ENCODE measurements at places on chromosomes 3 and 15.

DNA sequence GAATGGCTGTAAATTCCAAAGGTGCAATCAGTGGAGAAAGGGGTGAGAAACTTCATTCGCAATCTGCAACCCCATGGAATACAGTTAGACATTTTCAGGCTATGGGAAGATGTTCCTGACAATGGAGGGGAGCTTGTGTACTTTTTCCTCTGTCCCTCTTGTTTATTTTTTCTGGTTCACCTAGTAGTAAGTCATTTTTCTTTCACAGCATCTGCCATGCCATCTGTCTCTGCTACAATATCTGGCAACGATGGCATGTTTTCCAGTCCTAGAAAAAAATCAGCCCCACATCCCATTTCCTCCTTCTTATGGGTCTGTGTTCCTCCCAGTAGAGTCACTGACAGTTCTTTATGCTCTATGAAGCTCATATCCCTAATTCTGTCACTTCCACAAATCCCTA is 76.0 kb downstream of the SSR3 start:
- no peak for DNase-seq

GRCh38 chr15:72382146-72382545 is 6.3 kb upstream of the HEXA start:
- DNase-seq = no peak

GRCh38 chr3:153041181-153041580 is 120.8 kb upstream of the RAP2B start:
- DNase-seq = no peak

GRCh38 chr15:58495891-58496408 is 64.2 kb downstream of the LIPC start:
- no peak for DNase-seq

GRCh38 chr15:90780916-90781315 is 63.8 kb downstream of the BLM start:
- no peak for DNase-seq

GRCh38 chr15:80854104-80854503 is 74.9 kb downstream of the CEMIP start:
- no peak for DNase-seq

DNA sequence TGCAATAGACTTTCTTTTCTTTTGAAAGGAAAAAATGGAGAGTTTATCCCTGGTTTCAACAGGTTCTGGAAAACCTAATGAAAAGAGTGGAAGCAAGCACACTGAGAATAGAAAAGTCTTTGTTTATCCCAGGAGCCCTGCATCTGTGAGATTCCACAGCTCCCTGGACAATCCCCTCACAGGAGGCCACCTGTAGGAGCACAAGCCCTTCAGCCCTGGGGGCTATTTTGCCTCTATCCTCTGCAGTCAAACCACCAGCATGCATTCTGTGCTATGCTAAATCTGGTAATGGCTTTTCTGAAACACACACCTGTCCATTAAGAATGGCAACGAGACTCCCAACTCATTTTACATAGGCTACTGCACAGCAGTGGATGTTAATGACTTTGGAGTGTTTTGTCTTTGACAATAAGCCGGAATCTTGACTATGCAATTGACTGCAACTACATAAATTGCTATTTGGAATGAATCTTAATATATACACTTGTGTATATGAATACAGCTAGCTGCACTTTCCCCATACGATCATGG is 369.4 kb downstream of the NR2F2 start:
- no peak for DNase-seq

DNA sequence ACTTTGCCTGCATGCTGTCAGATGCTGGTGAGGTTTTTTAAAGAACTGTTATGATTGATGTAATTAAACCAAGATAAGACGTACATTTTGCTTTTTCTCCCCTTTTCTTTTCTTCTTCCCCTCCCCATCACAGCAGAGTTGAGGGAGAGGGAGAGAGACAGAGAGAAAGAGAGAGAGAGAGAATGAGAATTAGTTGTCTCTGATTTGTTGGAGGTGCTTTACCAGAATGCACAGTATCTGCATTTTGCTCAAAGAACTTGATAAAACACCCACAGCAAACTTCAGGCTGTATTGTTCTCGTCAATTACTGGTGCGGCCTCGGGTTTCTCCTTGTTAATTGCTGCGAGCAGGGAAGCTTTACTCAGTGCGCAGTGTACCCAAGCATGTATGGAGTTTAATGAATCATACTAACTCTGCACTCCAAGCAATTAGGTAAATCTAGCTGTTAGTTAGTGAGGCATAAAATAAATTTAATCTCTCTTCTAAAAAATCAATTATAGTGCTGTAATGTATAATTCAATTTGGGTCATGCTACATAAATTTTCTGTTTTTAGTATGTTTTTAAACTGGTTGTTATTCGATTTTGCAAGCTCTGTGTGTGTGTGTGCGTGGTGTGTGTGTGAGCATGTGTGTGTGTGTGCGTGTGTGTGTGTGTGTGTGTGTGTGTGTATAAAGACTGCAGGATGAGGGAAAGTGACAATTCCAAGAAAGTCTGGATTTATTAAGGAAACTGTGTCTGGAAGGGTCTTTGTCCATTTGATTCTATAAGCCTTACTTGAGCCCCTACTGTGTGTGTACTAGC is 273.4 kb downstream of the TLE3 start:
- no peak for DNase-seq

- no peak for DNase-seq
These were observed 240.0 kb downstream of the MBNL1 start for GRCh38 chr3:152508705-152509104.

DNA sequence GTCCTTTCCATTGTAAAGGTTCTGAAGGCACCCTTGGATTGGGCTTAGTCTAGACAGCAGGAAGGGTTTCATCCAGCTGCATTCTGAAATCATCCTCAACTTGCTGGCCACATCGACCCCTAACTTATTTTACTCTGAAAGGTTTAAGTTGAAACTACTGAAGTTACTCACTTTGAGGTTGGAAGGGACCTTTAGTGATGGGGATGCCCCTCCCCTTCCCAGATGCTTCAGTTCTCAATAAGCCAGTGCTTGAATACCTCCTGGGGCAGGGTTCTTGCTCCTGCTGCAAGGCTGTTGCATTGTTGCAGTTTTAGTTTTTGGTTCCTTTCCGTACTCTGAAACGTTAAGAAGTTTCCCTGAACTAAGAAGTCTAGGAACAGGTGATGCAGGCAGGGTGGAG is 26.4 kb downstream of the FGD5 start:
- no peak for DNase-seq

- DNase-seq = no peak
These were observed 268.0 kb downstream of the LPP start for GRCh38 chr3:188421836-188422540.

DNA sequence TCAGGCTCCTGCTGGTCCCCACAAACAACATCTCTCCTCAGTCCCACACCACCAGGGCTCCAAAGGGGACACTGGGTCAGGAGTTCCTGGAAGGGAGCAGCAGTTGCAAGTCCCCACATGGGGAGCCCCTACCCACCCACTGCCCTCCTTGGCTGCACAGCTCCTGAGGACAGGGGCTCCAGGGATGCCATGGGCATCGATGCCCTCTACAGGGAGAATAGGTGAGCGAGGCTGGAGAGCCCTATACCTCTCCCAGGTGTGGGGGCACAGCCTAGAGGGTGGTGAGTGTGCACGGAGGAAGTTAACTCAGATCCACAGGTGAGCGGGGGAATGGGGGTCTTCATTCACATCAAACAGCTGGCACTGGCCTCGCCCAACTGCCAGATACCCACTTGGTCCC is 141.2 kb upstream of the LINGO1 start:
- DNase-seq = no peak

DNA sequence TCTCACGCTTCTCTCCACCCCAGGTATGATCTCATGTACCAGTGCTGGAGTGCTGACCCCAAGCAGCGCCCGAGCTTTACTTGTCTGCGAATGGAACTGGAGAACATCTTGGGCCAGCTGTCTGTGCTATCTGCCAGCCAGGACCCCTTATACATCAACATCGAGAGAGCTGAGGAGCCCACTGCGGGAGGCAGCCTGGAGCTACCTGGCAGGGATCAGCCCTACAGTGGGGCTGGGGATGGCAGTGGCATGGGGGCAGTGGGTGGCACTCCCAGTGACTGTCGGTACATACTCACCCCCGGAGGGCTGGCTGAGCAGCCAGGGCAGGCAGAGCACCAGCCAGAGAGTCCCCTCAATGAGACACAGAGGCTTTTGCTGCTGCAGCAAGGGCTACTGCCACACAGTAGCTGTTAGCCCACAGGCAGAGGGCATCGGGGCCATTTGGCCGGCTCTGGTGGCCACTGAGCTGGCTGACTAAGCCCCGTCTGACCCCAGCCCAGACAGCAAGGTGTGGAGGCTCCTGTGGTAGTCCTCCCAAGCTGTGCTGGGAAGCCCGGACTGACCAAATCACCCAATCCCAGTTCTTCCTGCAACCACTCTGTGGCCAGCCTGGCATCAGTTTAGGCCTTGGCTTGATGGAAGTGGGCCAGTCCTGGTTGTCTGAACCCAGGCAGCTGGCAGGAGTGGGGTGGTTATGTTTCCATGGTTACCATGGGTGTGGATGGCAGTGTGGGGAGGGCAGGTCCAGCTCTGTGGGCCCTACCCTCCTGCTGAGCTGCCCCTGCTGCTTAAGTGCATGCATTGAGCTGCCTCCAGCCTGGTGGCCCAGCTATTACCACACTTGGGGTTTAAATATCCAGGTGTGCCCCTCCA is 19.1 kb downstream of the TYRO3 start:
- no peak for DNase-seq

GRCh38 chr3:2354702-2355101 is 256.0 kb downstream of the CNTN4 start:
- DNase-seq = no peak

- peak; percentile 42 for DNase-seq
These were observed 33.9 kb downstream of the MYO5C start for GRCh38 chr15:52261498-52262242.

- DNase-seq = no peak
These were observed 2.1 kb downstream of the SLC41A3 start for GRCh38 chr3:126081618-126082361.

GRCh38 chr3:154886437-154886836 is 193.7 kb upstream of the MME start:
- no peak for DNase-seq

DNA sequence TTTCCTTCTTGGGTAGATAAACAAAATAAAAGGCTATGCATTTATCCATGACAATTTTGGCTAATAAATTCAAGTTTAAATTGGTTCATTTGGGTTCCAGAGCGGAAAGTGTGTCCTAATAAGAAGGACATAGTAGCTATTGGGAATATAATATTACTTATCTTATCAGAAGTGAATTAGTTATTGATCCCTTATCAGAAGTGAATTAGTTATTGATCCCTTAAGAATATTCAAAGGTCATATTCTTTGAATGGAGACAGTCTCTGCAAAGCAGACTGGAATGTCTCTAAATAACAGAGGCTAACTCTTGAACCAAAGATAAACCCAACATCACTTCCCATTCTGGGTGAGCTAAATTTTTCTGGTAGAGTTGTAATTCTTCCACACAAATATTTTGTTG is 290.7 kb upstream of the BCHE start:
- DNase-seq = no peak

GRCh38 chr15:55990516-55990915 is 2.9 kb downstream of the NEDD4 start:
- no peak for DNase-seq

DNA sequence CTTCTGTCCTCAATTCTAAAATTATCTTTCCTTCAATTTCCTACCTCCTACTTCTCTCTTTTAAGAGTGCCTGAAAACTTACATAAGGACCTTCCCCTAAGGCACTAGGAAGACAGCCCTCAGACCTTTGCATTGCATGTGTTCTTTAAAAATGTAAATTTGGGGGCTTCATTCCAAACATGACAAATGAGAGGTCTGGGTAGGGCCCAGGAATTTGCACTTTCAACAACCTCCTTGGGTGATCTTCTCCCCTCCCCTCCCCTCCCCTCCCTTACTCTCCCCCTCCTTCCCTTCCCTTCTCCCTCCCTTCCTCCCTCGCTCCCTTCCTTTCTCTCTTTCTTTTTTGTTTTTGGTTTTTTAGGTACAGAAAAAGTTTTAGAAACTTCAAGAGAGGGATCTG is 18.7 kb downstream of the USF3 start:
- DNase-seq = no peak

DNA sequence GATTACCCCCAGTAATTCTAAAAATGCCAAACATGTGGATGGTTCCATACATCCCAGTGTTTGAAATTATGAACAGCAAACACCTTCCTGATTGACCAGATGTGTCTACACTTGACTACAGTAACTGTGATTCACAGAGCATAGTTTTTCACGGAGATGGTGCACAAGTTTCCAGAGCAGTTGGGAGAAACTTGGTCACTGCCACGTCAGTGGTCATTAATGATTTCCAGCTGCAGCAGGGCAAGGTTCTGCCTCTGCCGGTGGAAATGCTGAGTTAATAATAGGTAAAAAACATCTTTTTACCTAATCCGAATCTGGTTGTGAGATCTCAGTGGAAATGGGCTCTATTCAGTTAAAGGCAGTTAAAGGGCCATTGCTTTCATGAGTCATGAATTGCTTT is 154.1 kb upstream of the FEZF2 start:
- DNase-seq = no peak

DNA sequence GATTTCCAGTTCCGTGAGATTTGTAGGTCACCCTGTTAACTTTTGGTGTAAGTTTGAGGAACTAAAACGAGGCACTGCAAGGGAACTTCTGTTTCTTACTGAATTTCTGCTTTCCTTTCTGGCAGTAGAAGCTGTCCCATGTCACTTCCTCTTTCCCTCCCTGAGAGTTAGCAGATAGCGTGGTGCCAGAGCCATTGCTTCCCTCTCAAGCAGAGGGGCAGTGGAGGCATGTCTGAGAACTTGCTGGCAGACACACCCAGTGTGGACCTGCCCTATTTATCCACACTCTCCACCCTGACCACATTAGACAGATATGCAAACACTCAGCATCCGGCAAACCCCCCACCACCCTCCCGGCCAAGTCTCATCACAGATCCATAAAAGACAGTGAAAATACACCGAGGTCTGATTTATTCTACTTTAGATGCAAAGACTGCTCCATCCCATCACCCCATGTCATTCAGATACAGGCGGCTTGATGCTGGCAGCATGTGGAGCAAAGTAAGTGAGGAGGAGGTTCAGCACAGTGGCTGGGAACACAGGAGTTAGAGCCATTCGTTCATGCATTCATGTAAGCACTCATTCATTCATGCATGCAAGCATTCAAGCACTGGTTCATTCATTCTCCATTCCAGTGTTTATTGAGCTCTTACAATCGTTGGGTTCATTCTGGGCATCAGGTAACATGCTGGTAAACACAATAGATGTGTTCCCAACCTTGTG is 324.7 kb downstream of the SHQ1 start:
- no peak for DNase-seq

- DNase-seq = no peak
These were observed 69.2 kb downstream of the RASA2 start for GRCh38 chr3:141556034-141556433.

- DNase-seq = no peak
These were observed 27.3 kb downstream of the ARL8B start for GRCh38 chr3:5149306-5149880.

- DNase-seq = no peak
These were observed 21.9 kb downstream of the SLCO2A1 start for GRCh38 chr3:134007819-134008218.

- no peak for DNase-seq
These were observed 15.6 kb downstream of the SENP5 start for GRCh38 chr3:196883361-196883760.

DNA sequence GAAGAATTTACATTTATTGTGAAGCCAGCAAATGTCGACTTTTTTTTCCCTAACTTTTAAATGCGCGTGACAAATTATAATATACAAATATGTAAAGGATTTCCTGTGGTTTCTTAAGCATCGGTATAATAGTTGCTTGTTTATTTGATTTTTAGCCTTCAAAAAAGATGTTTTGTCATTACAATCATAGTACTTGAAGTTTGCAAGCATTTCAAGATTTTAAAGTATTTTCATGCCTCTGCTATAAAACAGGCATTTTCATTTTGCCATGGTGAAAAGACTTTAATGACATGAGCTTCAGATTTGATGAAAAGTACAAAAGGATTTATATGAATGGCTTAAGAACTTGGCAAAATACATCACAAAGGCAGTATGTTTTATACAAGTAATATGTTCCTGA is 9.4 kb upstream of the P2RY12 start:
- no peak for DNase-seq
